ENCODE measurements at places on chromosomes 12 and 14.

GRCh38 chr14:42469637-42470426, 863.2 kb downstream of the LRFN5 start:
- no peak for DNase-seq

DNA sequence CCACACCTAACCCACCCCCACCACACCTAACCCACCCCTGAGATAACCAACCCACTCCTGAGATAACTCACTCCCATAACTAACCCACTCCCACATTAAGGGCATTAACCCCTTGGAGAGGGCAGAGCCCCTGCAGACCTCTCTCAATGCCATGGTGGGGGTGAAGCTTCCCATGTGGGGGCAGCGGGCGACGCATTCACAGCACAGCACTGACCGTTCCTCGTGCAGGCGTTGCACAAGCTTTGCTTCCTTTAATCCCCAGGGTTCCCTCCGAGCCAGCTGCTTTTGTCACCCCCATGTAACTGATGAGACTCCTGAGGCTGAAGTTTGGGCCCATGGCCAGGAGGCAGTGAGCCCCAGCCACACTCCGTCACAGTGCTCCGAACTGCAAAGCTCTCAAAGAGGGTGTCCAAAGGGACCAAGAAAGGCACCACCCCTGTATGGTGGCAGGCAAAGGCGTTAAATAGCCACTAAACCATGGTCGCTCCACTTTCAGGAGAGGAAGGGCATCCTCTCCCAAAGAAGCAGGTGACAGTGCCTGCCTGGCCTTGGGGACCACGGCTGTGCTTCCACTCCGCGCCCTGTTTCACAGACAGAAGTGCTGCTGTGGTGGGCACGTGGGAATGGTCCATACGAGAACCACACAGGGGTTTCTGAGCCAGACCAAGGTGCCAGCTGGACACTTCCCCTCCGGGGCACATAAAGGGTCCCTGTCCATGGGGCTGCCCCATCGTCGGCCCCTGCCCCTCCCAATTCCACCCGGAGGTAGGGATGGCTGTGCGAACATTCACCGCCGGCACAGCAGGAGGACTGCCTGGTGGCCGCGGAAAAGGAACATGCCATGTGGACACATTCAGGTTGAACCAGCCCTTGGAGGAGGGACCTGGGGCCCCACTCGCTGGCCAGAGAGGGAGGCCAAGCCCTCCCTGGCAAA, 28.3 kb downstream of the GALNT9 start:
- no peak for DNase-seq

DNA sequence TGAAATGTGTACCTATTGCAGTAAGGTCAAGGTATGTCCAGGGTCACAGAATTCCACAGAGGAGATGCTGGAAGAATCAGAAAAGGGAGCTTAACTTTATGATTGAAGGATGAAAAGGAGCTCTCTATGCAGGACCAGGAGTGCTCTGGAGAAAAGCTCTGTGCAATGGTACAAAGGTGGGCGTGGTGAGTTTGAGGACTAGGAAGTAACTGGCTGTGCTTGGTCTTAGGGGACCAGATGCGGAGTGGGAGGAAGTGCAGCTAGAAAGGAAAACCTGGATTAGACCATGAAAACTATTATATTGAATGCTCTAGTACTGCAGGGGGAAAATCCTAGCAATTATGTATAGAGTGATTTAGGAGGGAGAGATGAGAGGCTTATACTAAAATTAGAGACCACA, 56.8 kb downstream of the BTG1 start:
- no peak for DNase-seq

DNA sequence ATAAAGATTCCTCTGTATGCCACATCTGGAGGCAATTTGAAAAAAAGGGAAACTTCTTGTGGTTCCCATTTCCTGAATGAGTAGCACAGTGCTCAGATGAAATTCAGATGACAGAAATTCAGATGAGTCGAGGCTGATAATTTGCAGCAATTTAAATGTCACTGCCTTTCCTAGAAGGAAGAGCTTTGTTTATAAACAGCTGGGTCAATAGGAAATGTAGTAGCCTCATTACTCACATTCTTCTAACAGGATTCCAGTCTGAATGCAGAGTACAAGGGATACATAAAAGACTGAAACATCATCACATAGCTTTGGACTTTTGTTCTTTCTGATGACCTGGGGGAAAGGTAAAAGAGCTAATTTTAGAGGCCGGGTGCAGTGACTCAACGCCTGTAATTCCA, 11.3 kb upstream of the DACT1 start:
- no peak for DNase-seq

- DNase-seq, result no peak
These were observed 237.9 kb upstream of the PLEKHG7 start for GRCh38 chr12:92464911-92465310.

DNA sequence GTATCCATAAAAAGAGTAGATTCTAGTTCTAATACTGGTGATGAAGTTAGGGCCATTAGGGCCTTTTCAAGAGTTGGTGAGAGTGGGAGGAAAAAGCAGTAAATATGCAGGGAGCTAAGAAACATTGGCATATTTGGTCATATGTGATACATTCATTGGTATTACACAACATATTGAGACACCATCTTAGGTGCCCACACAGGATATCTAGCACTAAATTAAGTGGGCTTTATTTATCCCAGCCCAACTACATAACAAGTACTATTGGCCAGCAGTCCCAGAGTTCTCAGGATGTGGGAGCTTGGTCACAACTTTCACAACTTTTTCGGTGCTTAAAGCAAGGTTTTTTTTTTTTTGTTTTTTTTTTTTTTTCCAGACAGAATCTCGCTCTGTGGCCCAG, 2.0 kb upstream of the ING4 start:
- DNase-seq, result no peak

DNA sequence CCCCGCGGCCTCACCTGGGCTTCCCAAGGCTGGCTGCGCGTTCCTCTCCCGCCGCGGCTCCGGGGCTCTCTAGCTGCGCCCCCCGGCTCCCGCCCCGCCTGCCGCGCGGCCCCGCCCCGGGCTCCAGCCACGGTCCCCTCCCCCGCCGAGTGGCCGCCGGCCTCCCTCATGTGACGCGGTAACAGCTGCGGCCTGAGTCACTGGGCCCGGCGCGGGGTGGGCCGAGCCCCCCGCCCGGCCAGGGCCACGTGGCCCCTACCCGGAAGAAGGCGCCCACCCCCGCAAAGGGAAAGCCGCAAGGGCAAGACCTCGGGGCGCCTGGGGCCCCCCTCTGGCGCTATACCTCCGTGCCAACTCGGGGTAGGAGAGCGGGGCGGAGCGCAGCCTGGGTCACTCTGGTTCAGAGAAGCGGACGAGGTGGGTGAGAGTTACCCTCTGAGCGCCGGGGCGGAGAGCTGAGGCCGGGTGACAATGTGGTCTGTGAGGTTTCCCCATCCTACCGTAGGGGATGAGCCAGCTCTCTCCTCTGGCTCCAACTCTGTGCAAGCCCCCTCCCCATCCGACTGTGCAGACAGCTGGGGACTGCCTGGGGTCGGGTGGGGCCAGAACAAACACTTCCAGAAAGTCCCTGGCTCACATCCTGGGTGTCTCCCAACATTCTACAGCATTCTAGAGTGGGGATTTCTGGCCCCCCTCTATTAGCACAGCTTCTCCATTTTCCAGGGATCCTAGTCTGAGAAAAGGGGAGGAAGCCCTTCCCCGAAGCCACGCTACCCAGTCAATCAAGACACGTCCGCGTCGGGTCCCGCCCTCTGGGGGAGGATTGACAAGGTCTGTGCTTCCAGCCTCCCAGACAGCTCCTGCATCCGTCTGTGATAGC, at the start of gene CD63:
Gene CD63 (minus strand): TSS at position 71 of the 880 bp plus-strand sequence. CDS start 668 bp downstream, outside the sequence.
- peak; percentile 99 for DNase-seq

DNA sequence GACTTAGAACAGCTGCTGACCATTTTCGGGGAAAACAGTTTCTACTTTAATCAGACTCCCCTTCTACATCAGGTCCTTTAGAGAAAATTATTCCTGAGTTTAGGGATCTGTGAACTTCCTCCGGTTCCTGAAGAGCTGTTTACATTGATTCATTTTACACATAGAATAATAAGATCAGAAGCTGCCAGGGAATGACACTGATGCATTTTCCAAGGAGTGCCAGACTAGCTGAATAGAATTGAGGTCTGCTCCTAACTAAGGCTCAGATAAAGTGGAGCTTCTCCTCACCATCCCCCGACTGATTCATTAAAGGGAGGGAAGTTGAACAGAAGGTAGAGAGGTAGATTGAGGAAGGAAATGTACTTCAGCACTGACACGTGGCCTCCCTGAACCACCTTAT, 41.9 kb upstream of the PSMA6 start:
- DNase-seq, result no peak

DNA sequence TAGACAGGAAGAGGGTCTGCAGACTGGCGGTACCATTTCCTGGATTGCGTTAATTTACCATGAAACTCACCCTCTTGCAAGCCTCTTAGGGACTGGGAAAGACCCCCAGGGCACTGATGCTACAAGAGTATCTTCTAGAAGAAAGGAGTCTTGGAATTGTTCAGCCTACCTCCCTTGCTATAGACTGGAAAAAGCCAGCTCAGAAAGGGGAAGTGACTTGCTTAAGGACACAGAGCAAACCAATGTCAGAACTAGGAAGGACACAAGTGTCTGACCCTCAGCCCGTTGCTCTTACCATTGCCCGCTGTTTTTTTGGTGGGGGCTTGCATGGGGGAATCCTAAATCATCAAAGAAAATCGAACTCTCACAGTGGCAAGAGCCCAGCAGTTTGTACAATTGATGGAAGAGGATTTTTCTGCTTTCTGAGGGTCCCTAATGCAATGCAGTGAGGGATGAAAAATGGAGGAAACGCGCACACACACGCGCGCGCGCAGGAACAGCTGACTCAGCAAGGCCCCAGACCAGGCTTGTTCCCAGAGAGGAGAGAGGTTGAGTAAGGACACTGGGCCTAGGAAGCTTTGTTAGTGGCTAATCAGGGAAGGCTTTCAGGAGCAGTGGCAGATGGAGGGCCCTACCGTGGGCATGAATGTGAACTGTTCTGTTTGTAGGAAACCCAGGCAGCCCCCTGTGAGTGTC, 50.9 kb downstream of the RIN3 start:
- DNase-seq, result no peak

DNA sequence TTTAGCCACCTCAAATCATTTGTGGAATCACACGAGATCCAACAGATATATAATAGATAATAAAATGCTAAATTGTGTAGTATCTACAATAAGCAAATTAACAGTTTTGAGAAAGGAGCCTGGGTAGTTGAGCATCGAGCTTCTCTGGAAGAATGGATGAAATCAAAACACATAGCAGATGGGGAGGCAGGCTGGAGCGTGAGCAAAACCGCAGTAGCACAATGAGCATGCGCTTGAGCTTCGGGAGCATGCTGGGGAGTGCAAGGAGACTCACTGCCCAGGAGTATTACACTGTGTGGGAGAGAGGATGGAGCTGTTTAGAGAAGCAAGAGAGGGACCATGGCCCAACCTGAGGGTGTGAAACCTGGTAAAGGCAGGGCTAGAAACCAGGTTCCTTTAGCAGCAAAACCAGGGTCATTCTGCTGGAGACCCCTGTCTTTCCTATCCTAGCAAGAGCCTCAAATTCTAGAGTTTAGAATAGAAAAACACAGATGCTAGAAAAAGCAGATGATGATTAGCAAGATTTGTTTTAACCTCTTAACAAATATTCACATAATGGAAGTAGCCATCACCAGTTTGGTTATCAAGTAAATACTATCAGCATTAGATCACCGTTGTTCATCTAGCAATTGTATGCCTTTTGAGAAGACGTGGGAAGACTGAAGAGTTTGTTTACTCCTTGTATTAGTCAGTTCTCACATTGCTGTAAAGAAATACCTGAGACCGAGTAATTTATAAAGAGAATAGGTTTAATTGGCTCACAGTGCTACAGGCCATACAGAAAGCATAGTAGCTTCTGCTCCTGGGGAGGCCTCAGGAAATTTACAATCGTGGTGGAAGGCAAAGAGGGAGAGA, 484.8 kb downstream of the EGLN3 start:
- DNase-seq, result no peak

GRCh38 chr12:47766502-47767215, 6.4 kb upstream of the SLC48A1 start:
- no peak for DNase-seq

DNA sequence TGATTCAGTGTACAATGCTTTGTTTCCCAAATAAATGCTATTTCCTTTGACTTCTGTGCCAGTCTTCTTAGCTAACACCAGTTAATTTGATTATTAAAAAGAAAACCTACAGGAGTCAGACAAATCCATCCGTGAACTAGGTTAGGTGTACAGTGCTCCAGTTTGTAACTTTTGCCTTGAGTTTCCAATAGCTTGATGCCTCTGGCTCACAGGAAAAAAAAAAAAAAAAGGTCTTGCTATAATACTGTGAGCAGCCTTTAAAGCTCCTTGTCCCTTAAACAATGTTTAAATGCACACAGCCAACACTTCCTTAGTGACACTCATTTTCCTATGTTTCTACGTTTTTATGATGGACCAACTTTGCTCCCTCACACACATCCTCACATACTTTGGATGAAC, 71.8 kb upstream of the TMX1 start:
- no peak for DNase-seq

DNA sequence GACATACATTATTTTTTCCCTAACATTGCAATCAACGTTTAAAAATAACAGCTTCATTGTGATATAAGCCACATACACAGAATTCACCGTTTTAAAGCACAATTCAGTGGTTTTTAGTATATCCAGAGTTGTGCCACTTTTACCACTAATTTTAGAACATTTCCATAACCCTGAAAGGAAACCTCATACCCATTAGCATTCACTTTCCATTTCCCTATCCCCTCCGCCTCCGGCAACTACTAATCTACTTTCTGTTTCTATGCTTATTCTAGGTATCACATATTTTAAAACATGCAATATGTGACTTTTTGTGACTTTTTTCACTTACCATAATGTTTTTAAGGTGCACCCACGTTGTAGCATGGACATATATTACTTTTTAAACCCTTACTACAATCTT, 55.6 kb upstream of the ISM2 start:
- DNase-seq, result no peak

DNA sequence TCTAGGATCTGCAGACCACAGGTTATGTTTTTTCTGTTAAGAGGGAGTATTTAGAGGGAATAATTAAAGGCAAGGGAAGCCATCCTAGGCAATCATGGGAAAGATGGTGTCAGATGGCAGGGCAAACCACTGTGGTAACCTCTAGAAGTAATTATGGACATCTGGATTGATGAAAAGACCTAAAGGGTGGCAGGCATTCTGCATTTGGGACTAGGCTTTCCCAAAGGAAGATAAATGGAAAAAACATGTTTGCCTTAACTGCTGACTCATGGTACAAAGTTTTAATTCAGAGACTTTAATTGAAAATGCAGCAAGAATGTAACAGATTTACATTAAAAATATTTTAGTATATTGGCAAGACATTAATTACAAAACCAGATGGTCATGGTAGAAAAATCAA, 88.1 kb downstream of the TMEM30B start:
- no peak for DNase-seq

All from frontal cortex (tissue), 4 donors.